ENCODE measurements at places on chromosomes 11 and 22. TPM values are rescaled to one million over a fixed set of nuclear protein-coding genes. Genes with fewer than 3 reads are reported as not detected.

MRGPRF gene
- 3.2 TPM for total RNA-seq

SYT9 gene
- 1.1 TPM for total RNA-seq

RASSF7 gene
- total RNA-seq: 36.3 TPM

DNAJB13 gene
- 0.44 TPM for total RNA-seq

NXPE1 gene
- total RNA-seq: not detected
